Effector CD4-positive, alpha-beta T cell (primary cell): ENCODE measurements at places on chromosomes 4 and X.
A peak's percentile ranks its signal among the peaks of the same experiment; 100 is the strongest.

DNA sequence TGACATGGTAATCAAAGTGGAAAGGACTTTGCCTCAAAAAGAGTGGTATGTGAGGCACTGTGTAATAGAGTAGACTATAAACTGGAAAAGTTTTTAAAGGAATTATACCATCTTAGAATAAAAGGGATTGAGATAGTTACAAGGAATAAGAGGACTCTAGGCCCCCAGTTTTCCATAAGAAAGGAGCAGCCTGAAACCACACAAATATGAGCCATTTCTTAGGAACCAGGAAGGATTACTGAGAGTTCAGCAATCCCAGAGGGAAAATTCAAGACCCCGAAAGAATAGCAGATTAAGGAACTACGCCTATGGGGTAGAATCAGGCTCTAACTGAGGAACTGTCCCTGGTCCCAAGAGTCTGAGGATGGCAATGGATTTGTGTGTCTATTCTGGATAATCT is 1213.3 kb downstream of the C4orf33 start:
- no peak for DNase-seq

DNA sequence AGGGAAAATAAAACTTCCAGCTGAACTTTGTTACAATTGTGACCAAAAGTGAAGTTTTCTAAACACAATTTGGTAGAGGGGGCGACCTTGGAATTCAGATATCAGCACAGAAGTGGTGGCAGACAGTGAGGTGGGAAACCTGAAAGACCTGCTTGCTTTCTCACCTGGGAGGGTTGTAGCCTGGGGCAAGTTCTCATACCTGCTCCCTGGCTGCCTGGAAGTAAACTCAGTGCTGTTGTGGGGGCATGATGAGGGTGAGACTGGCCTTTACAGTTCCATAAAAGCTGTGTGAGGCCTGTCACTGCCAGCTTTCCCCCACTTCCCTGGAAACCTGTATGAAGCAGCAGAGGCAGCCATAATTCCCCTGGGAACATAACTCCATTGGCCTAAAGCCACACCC is 1180.2 kb downstream of the FAM133A start:
- DNase-seq = no peak

- no peak for DNase-seq
Observed at GRCh38 chr4:146401274-146401673, 120.5 kb downstream of the SLC10A7 start.

GRCh38 chr4:48162162-48162561 is 28.1 kb upstream of the TXK start:
- DNase-seq = no peak

DNA sequence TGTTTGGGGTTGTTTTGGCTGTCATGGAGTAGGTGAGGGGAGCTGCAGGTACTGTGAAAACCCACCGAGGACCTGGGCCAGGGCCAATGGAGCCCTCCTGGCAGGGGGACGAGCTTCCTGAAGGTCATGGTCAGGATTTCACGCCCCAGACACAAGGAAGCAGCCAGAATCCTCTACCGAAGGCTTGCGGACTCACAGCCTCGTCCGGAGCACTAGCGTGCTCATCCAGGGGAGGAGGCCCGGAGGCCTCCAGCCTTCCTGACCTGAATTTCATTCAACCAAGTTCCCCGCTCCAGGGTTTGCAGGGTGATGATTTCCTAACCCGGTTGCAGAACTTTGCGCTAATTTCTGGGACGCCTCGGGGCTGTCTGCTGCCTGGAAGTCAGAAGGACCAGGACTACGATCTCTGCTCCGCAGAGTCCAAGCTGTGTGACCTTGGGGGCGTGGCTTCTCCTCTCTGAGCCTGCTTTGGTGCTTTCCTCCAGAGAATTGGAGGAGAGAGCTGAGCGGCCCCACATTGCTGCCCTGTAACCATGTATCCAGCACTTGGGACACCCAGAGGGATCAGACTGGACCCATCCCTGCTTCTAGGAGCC is 56.2 kb upstream of the ADRA2C start:
- no peak for DNase-seq

DNA sequence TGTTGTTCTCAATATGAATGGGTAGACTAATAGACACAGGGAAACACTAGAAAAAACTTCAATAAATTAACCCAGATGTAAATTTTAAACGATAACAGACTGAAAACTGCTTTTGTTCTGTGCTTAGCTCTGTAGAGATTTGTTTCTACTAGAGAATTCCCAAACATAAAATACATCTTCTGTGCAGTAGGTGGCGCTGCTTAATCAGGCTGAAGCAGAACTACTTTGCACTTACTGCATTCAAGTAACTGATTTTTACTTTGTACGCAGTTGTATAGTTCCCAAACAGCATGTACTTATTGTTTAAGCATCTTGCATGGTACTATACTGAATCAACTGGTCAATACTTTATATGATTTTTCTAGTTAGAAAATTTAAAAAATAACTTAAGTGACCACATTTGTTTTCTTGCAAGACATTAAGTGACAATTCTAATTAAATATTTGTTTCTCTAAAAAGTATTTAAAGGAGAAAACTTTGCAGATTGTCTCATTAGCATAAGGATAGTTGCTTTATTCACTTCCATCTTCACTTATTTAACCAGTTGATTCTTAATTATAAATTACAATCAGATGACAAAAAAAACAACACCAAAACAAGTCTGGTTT is 490.6 kb downstream of the IL15 start:
- DNase-seq = peak; percentile 64

DNA sequence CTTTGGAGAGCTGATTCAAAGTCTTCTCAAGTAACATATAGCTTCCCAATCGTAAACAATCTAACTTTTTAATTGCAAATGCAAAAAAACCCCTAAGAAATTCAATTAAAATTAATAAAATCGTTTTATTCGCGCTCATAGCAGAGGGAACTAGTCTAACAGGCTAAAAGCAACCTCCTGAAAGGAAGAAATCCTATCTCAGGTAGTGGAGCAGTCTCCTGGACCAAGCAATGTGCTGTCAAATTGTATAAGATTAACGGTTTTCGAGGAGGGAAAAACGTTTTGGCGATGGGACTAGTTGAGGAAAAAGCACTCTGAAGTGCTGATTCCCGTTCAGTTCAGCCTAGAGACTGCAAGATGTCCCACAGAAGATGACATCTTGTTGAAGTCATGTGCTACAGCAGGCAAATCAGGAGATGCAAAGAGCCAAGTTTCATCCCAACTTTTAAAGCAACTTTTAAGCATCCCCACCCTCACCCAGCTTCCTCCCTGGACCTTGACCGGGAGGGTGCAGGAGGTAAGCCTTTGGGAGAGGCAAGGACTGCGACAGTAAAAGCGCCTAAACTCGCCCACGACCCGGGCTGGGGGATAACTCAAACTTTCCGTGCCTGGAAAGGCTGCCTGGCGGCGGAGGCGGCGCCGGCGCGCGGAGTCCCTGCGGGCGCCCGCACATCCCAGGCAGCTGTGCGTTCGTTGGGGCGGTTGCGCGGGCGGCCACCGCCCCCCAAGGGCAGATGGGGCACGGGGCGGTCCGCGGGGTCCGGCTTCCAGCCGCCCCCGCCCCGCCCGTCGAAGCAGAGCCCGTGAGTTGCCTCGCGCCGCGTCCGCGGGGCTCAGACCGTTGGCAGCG is 784 bp downstream of the MAP7D3 start:
- DNase-seq = no peak

DNA sequence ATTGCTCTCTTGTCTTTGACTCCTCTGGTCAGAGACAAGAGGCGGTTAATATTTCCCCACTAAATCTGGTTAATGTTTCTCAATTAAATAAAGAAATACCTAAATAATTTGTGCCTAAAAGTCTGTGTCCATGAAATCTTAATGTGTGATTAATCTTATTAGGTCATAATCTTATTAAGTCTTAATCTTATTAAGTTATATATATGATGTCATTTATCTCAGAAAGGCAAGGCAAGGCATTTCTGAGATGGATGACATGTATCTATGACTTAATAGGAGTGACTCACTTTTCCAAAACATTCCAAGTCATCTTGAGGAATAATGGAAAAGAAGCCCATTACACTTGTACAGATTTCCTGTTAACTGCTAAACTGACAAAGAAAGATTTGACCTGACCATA is 74.7 kb downstream of the TRAM1L1 start:
- no peak for DNase-seq

- no peak for DNase-seq
Observed at GRCh38 chrX:10166248-10166716, 9.5 kb downstream of the CLCN4 start.
